Lower lobe of right lung (tissue), 2 donors: ENCODE measurements at places on chromosomes 1 and 21.

DNA sequence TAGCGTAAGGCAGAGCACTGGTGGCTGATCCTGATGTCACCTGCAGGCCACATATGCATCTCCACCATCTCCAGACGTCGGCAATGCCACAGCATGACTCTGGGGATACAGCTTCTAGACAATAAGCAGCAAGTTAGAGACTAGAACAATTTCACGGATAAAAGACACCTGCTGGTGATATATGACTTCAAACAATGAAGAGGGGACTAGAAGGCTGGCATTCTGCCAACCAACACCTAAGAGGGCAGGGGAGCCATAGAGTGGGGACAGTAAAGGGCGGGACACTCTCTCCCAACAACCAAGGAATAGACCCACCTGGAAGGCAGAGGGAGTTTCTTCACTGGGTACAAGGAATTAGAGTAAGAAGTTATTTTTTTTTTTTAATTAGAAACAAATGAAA is 126.7 kb downstream of the SIM2 start:
- no peak for DNase-seq

DNA sequence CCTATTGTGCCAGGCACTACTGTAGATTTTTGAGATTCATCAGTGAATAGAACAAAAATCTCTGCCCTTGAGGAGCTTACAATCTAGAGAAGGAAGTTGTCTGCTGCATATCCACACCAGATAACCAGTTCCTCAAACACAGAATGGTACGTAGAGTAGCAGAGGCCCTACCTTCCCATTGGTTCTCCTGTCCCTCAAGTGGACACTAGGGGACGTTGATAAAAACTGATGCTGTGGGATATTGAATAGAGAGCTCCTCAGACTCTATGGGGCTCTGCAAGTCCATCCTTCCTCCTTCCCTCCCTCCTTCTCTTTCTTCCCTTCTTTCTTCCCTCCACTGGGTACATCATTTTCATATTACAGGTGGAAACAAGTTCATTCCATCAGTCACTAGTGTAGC is 371.3 kb downstream of the PBX1 start:
- DNase-seq: no peak

- DNase-seq: no peak
Measured at GRCh38 chr1:112625696-112626095, 6.1 kb downstream of the CAPZA1 start.

DNA sequence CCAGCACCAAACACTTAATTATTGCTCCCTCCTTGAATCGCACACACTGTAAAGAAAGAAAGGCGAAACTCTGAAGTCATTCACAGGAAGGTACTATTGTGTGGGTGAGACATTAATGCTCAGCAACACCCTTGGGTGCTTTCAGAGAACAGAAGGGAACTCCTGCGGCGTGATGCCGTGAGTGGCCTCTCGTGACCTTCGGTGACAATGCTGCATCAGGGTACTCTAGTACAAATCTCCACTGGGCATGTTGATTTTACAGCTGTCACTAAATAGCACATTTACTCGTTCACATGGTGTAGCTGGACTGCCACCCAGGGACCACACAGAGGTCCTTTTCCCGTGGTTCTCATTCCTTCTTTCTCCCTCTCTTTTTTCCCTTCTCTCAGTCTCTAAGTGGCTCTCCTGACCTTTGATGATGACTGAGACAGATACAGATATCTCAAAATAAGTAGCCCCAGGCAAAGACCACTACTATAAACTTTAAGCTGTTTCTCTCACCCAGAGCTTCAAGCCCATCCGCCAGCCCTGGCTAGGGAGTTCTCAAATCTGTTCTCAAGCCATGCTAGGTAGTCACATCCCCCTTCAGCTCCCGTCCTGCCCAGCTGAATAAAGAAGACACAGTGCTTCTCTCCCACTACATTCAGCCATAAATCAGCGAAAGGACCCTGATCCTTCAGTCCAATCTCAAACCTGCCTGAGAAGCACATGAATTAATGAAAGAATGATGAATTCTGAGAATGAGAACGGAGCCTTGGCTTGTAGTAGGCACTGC is 223.4 kb upstream of the FMN2 start:
- no peak for DNase-seq

GRCh38 chr1:67880056-67880601 is 46.9 kb upstream of the GNG12 start:
- DNase-seq: no peak

DNA sequence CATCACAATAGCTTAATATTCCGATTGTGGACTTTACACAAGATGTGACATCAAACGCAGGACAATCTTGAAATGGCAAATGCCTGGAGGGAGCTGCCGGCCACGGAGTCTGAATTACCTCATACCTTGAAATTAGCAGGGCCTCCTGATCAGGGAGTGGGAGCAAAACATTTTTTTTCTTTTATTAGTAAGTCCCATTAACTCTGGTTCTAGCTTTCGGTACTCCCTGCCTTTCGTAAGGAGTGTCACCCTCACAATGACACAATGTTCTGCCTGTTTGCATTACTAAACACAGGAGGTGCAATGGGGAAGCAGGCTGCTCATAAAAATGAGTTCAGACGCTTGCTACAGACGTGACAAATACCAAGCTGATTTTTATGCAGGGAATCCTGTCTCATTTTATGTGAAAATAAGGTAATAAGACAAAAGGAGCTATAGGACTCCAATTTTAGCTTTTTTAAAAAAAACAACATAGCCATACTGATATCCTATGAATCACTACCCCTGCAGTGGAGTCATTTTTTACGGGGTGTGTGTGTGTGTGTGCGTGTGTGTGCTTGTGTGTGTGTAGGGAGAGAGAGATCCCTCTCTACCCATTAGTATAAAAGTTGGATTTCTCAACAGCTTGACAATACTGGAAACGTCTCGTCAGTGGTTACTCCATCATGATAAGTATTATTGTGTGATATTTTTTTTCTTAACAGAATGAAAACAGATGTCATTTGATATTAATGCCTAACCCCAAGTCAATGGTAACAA is 205.1 kb upstream of the RUNX1 start:
- no peak for DNase-seq

DNA sequence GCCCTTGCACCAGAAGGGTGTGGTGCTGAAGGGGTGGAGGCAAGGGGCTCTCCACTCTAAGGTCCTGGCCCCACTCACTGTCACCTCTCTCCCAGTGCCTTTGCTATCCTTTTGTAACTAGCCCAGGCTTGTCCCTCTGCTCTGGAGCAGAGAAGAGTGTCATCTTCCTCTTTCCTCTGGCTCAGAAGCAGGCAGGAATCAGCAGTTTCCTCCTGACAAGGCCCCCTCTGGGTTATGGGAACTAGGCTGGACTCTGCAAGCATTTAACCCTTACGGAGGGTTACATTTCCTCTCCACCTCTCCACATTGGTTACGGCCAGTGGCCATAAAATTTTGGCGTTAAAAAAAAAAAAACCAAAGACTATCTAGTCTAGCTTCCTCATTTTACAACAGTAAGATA is 30.4 kb downstream of the PLXNA2 start:
- DNase-seq: no peak

DNA sequence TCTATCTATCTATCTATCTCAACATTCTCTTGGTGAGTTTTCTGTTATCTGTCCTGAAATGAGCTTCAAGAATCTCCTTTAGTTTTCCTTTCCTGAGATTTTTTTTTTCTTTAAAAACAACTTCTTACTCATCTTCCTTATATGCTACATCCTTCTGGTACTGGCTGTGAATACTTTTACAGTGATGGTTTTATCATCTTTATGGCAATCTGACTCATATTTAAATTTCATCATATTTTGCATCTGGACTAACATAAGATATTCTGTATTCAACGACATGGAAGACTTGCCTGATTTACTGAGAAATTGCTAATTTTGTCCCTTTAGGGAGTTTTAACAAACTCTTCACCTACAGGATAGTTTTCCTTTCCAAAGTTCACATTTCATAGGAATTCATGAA is 33.0 kb downstream of the PDE4B start:
- no peak for DNase-seq

DNA sequence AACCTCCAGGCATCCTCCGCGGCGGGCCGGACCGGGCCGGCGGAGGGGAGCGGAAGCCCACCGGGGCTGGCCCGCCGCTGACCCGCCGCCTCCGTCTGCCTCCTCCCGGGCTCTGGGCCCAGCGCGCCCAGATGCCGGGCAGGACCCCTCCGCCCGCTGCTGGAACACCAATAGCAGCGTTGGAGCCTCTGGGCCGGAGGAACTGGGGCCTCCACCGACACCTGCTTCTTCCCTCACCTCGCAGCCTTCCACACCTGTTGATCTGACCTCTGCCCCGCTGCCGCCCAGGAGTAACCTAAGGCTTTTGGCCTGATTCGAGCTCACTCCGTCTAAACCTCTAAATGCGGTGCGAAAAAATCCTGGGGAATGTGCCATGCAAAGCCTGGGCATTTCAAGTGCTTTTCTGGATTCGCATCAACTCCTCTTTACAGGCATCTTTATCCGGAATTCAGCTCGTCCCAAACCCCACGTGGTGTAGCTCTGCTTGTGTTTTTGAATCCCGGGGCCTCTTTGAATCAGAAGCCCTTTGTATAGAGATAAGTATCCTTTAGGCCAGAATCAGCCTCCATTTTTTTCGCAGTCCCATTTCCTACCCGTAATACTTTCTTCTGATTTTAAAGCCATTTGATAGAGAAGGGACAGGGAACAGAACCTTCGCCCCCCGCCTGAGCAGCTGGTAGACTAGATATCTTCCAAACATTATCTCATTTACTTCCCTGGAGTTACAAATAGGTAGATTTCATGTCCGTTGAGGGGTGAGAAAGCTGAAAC is 680 bp upstream of the CNN3 start:
- DNase-seq: peak; percentile 67

DNA sequence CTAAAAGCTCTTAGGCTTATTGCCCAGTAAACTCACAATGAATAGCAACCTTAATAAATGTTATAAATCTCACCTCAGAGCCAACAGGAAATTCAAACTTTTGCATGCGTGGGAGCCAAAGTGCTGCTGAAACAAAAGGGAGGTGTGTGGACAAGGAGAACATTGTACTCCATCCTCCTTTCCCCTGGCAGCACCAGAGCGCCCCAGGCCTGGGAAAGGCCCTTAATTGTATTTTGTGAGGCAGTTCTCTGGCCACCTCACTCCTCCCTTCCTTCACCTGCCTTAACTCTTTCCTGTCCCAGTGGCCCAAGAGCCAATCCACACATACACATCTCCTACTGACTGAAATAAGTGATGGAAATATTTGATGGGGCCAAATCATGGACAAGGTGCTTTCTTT is 648.5 kb downstream of the LMO4 start:
- DNase-seq: no peak

- no peak for DNase-seq
Measured at GRCh38 chr1:109045595-109045994, 3.7 kb upstream of the WDR47 start.

DNA sequence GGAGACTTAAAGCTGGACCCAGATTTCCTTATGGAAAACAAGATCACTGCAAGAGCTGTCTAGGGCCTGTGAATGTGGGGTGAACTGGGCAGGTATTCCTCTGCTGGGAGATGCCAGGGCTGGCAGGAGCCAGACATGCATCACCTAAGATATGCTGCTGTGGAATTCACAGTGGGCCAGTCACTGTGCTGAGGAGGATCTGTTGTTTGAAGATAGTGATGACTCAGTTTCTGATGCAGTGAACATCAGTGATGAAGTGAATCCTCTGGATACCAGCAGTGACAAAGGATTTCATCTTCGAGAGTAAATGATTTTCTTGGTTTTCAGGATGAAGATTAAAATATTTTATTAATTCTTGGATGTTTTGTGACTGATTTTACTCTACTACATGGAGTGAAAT is 29.9 kb upstream of the CAMSAP2 start:
- DNase-seq: no peak

DNA sequence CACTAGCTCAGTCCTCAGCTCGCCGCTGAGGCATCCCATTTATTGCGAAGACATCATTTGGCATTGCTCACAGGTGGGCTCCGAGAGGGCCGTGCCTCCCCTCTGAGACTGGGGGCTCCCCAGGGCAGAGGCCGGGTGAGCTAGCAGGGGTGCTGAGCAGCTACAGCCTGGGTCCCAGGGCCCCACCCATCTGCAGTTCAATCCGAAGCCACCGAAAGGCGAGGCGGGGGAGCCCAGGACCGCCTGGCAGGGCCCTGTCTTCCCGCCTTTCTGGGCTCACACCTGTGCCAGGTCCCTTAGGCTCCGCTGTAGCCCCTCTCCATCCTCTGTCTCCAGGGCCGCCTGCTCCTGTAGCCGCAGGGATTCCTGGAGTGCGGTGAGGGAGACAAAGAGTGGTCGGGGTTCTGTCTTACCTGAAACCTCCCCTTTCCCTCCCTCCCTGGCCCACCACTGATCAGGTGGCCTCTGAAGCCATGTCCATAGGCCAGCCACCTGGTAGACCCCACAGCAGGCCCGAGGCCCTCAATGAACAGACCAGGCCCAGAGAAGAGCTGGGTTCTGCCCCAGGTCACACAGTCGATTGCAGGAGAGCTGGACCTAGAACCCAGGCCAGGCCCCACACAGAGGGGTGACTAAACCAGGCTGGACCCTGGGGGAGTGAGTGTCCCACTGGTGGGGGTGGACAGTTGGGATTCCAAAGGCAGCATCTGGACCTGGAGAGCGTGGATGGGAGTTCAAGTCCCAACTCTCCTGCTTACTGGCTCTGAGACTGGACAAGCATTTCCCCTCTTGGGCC is 18.1 kb upstream of the NBPF1 start:
- DNase-seq: peak; percentile 54

DNA sequence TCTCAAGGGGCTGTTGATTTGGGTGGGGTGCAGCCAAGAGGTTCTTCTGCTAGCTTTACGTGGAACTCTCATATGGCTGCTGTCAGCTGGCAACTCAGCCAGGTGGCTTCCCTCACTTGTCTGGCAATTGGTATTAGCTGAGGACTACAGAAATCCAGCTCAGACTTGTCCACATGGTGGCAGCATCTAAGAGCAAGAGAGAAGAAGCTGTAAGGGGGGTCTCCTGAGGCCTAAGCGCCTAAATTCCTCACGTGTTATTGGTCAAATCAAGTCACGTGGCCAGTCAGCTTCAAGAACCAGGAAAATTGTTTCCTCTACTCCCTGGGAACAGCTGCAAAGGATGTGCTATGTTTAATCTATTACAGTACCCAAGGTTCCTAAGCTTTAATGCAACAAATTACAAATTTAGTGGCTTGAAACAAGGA is 4.2 kb upstream of the DYRK3 start:
- DNase-seq: no peak

DNA sequence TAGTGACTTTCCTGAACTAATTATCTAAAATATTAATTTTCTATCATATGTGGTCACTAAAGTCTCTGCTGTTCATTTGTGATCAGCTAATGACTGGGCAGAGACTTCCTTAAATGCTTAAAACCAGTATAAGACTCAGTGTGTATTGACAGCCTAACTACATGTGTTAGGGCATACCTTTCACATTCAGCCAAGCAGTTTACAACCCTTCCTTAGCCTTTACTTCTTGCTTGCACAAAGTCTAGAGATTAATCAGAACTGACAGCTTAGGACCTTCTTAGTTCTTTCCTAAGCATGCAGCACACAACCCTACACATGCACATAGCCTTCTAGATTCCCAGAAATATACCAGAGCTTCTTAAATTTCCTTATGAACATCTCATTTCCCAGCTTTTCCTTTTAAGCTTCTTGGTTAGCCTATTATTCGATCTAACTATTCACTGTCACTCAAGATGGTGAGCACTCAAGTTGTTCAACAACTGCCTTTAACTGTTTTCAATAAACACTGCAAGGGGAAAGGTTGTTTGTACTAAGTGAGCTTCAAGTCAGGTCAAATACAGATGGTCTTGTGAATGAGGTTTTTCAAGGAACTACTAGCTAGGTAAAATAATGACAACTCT is 13.4 kb downstream of the EYA3 start:
- DNase-seq: no peak
